ENCODE measurements at places on chromosomes 7 and 10.

DNA sequence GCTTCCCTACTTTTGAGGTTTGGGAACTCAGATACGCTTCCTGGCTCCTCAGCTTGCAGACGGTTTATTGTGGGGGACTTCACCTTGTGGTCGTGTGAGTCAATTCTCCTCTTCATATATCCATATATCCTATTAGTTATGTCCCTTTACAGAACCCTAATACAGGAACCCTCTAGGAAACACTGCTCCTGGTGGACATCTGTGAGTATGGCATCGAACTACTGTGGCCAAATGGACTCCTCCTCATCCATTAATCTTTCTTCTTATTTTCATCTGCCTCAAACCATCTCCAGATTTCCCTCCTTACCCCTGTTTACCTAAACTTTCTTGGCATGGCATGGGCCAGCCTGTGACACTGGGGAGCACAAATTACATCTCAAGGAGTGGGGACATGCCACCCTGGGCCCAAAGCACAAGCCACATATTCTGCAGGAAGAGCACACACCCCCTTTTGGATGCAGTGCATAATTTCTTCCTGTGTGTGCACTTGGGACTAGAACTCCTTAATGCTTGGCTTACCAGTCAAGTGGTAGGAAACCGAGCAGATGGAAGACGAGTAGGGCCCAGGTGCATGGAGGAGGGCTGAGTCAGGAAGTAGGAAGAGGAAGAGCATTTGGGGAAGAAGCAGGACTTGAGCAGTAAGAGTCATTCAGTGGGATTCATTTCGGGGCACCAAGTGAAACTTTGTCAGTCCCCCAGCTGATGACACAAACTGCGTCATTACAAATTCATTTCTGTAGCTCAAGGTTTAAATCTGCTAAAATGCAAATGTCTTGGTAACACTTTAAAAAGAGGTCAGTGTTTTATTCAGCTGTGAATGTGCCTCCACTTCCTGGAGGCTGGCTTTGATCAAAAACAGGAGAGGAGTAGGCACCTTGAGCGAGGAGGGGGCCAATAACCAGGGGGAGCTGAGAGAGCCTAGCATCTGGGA, 80.8 kb upstream of the PLXNA4 start:
- no peak for DNase-seq

DNA sequence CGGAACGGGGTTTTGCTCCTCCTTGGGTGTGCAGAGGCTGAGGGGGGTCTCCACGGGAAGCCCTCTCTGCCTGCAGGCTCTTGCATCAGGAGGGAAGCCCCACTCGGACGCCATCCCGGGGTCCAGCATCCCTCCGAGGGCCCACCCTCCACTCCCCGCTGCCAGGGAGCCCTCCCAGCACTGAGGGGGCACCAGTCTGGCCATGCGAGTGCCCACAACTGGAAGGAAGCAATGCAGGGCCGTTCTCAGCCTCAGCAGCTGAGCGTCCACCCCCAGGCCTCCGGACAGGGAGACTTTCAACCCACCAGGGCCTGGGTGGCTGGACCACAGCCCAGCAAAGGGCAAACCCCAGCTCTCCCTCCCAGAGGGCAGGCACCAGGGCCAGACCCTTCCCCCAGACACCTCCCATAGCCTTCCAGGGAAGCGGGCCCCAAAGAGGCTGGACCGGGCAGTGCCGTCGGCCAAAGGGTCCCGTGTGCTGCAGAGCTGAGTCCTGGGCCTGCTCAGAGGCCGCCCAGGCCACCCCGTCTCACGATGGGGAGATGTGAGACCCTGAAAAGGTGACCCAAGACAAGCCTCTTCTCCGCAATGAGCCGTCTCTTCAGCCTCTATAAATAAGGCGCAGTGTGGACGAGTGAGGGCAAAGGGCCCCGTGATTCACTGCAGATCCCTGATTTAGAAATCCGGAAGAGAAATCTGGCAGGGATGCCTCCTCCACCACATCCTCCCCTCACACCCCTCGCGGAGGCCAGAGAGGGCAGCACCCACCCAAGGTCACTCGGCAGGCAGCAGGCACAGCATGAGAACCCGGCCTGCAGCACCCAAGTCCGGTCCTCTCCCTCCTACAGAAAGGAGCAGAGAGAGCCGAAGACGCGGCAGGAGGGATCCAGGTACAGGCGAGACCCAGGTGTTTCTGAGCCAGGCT, 81.9 kb upstream of the DNAAF5 start:
- no peak for DNase-seq

DNA sequence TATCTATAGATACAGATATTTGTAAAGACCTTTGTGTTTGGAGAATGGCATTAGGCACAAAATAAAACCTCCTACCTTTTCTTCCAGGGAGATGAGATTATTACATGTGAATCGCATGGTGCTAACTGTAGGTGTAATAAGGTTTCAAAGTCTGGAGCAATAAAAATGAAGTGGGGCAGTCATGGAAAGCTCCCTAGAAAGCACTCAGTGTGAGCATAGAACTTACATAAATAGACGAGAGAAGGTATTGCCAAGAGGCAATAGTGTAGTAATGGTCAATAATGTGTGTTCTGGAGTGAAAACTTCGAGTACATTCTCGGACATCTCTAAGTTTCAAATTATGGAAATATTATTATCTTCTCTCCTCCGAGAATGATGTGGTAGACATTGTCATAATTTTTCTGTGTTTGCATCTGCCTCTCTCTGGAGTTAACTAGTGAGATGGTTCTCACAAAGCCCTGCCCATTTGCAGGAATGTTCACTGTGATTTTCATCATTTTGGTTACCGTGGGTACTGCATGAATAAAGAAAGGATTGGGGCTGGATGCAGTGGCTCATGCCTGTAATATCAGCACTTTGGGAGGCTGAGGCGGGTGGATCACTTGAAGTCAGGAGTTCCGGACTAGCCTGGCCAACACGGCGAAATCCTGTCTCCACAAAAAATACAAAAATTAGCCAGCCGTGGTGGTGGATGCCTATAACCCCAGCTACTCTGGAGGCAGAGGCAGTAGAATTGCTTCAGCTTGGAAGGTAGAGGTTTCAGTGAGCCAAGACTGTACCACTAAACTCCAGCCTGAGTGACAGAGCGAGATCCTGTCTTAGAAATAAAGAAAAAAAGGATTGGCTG, 10.6 kb downstream of the VIM start:
- no peak for DNase-seq

DNA sequence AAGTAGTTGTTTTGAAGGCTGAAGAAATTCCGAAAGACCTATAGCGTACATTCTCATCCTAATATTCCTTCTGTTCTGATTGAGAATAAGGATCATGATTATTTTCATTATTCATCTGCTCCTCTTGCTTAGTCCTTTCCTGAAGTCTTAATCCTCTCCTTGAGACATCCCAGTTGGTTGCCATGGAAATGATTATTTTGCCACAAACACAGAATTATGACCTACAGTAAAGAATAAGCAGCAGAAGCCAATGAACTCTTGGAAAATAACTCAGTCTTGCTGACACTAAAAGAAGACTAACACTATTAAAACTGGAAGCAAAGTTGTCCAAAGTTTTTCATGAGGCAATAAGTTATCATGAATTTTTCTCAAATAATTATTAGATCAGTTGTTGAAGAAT, 47.8 kb upstream of the JAZF1 start:
- DNase-seq: no peak

GRCh38 chr7:101377189-101377736, 14.6 kb downstream of the COL26A1 start:
- DNase-seq: no peak

DNA sequence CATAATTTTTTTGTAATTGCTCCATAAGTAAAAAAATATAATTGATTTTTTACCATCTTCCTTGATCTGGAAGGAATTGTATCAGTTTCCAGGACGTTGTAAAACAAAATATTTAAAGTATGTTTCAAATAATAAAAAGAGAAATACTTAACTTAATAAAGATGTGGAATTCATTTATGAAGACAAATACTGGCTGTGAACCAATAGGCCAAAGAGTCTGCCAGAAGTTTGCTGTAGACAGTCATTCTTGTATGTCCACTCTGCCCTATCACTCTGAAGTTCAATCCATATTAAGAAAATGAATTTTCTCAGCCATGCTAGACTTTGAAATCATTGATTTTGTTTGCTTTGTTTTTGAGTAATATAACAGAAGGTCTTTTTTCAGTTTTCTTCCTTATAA, 256.4 kb downstream of the TRIL start:
- DNase-seq: no peak

DNA sequence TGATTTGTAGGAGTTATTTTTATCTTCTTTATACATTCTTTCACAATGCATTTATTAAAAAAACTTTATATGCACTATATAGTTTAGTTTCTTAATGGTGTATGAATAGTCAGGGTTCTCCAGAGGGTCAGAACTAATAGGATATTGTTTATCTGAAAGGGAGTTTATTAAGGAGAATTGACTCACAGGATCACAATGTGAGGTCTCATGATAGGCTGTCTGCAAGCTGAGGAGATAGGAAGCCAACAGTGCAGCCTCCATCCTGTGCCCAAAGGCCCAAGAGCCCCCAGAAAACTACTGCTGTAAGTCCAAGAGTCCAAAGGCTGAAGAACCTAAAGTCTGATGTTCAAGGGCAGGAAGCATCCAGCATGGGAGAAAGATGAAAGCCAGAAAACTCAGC, 192.8 kb upstream of the AHR start:
- DNase-seq: no peak

GRCh38 chr10:64312876-64313275, 791.7 kb downstream of the REEP3 start:
- DNase-seq: no peak

DNA sequence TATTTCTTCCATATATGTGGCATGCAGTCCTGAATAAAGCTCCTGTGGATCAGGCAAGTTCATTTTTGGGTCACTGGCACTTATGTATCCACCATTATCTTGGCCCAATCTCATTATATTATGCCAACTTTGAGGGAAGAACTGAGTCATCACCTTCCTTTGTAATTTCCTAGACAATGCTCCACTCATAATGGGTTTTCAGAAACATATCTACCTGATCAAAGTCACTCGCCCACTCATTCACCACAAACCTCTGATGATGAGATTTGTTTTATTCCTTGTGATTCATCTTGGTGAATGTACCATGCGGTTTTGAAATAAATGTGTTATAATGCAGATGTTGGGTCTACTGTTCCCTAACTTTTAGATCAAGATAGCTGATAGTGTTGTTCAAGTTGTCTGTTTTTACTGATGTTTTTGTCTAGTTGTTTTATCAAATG, 525.8 kb downstream of the KIF20B start:
- DNase-seq: no peak

- DNase-seq: no peak
Measured at GRCh38 chr10:96107623-96108038, 22.5 kb upstream of the ZNF518A start.

All from CD4-positive, alpha-beta T cell treated with Interleukin-6 for 4 hours (primary cell).